GM12864 (cell line): ENCODE measurements at places on chromosomes 4 and X.

- DNase-seq = no peak
These were observed 395.6 kb upstream of the DIPK2B start for GRCh38 chrX:45596188-45596808.

- DNase-seq = no peak
These were observed 38.8 kb downstream of the TAPT1 start for GRCh38 chr4:16187455-16187854.

DNA sequence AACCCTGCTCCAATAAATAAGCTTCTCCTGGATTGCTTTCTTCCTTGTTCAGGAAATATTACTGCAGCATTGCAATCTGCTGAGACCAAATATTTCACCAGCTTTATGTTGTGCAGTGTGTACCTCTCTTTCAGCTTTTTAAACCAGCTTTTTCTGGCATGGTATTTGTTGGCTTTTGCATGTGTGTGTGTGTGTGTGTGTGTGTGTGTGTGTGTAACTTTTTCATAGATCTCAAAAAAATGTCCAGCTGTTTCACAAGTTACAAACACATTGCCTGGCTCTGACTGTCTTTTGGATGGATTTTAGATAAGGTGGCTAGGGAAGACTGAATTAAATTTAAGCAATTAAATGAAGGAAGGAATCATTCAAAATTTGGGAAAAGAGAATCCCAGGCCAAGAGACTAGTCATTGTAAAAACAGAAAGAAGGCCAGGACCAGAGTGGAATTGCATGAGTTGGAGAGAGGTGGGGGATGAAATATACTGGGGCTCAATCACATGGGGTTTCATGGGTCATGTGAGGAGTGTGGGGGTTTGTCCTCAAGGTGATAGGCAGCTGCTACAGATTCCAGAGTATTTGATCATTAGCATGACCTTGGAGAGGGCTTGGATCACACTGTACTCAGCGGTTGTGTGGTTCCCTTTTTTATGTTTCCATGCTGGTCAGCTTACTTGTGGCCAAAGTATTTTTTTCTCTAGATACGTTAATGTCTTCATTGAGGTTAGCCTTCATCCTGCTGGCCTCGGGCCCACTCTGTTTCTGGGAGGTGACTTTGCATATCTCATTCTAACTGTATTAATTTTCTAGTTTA is 357.7 kb upstream of the BOD1L1 start:
- DNase-seq = no peak

GRCh38 chrX:19195243-19195610 is 73.0 kb upstream of the ADGRG2 start:
- no peak for DNase-seq

GRCh38 chr4:156098805-156099204 is 145.1 kb upstream of the CTSO start:
- DNase-seq = no peak

DNA sequence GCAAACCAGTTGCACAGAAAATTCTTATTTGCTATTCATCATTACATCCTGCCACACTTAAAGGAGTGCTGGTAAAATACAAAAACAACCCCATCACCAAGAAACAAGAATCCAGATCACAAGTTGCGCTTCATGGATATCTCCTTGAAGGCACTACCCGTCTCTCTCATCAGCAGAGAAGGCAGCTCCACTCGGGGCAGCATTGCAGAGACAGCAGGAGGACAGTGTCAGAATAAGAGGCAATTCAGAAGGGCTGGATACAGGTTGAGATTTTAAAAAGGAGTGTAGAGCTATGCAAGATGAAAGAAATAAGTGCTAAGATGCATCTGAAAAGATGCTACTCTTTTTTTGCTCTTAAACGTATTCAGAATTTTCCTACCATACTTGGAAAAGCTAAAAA is 71.4 kb downstream of the LDB2 start:
- no peak for DNase-seq

GRCh38 chrX:57353472-57354132 is 67.1 kb downstream of the FAAH2 start:
- no peak for DNase-seq

DNA sequence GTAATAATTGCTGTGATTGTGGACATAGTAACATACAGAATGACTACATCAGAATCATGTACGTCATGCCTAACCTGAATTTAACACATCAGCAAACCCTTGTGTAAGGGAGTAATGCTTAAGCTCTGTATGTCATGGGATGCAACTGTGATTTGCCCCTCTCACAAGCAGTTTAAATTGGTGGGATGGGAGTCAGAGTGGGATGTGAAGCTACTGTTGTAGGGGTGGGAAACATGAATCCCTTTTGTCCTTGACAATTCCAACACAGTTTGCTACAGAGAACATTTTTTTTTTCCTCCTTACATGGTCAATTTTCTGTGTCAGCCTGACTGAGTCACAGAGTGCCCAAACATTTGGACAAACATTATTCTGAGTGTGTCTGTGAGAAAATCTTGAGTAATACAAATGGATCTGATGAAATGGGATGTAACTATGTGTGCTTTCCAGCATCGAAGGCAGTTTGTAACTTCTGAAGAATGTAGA is 392.8 kb downstream of the GPM6A start:
- no peak for DNase-seq

- DNase-seq = no peak
These were observed 54.4 kb upstream of the MAP9 start for GRCh38 chr4:155430895-155431795.

GRCh38 chr4:82380344-82380743 is 6.6 kb upstream of the HNRNPD start:
- no peak for DNase-seq

- no peak for DNase-seq
These were observed 6.5 kb downstream of the HMGN5 start for GRCh38 chrX:81195259-81195658.

- DNase-seq = no peak
These were observed 234.8 kb downstream of the COL25A1 start for GRCh38 chr4:109067508-109068235.
